CD4-positive, CD25-positive, alpha-beta regulatory T cell (primary cell): ENCODE measurements at places on chromosomes 1 and 21. TPM values are rescaled to one million over a fixed set of nuclear protein-coding genes. Genes with fewer than 3 reads are reported as not detected.

- no peak for DNase-seq
Observed at GRCh38 chr1:237700181-237700580, 190.5 kb downstream of the ZP4 start.

GRCh38 chr1:33300673-33301072 is 20.2 kb downstream of the A3GALT2 start:
- no peak for DNase-seq

GRCh38 chr1:64195081-64195395 is 8.4 kb upstream of the UBE2U start:
- DNase-seq: no peak

GRCh38 chr21:42845296-42845965 is 33.9 kb downstream of the WDR4 start:
- DNase-seq: no peak

DNA sequence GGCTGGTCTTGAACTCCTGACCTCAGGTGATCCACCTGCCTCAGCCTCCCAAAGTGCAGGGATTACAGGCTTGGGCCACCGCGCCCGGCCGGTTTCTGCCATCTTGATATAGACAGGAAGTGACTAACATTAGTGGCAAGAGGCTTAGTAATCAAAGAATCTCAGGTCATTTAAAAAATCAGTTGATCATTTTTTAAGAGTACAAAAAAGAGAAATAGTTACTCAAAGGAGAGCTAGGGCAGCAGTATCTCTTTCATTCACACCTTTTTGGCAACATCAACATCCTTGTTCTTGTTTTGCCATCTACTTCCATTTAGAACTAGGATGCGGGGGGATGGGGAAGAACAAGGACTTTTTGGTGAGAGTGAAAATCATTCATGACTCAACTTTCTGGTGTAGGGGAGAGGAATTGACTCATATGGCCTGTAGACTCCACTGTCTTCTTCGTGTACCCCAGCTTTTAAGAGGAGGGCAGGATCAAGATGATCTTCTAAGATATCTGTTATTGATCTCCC is 8.8 kb downstream of the FCRLB start:
- no peak for DNase-seq

DNA sequence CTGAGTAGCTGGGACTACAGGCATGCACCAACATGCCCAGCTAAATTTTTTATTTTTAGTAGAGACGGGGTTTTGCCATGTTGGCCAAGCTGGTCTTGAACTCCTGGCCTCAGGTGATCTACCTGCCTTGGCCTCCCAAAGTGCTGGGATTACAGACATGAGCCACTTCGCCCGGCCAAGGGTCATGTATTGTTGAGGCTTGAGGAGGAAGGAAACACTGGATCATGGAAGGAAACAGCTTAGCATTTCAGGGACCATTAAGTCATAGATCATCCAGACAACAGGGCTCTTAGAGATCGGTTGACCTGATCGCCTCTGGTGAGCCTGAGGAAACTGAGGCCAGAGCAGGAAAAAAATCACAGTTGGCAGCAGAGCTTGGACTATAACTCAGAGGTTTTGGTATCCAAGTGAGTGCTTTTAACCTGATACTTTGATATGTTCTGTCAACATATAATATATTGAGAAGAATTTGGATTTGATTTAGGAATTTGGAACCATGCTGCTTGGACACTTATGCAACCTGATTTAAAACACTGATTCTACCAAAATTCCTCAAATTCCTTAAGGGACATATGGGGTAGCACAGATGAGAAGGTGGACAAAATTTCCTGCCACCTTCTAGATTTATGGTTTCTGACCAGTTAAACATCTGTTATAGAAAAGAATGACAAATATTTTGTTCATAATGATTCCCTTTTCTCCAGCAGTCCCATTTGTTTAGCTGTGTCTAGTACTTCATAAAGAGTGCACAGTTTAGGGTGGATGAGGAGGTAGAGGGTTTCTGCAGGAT is 13.1 kb upstream of the BMP8A start:
- no peak for DNase-seq

- DNase-seq: no peak
Observed at GRCh38 chr1:5751163-5751540, 241.1 kb downstream of the NPHP4 start.

NEXN gene
- 1.1 TPM for total RNA-seq

GRCh38 chr21:15045017-15045416 is 19.8 kb downstream of the NRIP1 start:
- no peak for DNase-seq
